ENCODE measurements at places on chromosomes 2 and 18. TPM values are rescaled to one million over a fixed set of nuclear protein-coding genes. Genes with fewer than 3 reads are reported as not detected.

DNA sequence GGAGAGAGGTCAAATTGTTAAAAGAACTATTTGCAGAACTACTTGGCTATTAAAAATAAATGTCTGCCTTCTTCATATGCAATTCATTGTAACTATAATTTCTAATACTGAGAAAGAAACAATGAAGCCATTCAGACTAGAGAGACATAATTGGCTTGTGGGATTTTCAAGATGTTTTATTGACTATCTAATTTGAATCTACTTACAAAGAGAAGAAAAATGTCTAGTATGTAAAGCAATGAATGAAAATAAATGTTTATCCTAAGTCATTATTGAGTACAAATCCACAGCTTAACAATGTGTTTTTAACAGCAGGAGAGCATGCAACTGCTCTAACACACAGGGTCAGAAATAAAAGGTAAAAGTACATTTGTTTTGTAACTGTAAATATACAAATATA lies 19.2 kb downstream of the RMP24 start:
- no peak for DNase-seq

Gene PPIL3
- 19.8 TPM for total RNA-seq

DNA sequence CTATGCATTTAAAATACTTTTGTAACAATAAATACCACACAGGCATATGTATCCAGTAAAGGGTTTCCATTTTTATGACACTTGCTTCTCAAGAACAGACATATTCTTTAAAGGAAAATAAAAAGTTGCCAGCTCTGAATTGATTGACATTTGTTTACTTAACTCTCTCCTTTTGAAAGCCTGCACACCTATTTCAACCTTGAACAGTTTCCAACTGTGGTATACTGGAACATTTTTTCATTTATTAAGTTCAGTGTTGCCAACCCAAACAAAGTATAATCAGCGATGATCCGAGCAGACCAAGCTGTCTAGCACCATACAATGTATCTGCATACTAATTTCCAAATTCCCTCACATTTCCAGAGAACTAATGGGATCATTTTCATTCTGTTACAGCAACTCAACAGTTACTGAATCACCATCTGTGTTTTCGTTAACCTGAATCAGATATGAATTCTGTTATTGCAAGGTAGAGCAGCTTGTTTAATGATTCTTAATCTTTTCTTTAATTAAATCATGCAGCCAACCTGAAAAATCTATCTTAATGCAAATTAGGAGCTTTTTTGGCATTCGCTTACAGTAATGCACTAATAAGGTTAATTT lies 725.5 kb upstream of the ZEB2 start:
- DNase-seq = no peak

Gene MYO7B
- total RNA-seq = 2.1 TPM

- DNase-seq = no peak
These were observed 69.4 kb downstream of the TET3 start for GRCh38 chr2:74053959-74054715.

Gene C2orf92
- total RNA-seq = 5.9 TPM

DNA sequence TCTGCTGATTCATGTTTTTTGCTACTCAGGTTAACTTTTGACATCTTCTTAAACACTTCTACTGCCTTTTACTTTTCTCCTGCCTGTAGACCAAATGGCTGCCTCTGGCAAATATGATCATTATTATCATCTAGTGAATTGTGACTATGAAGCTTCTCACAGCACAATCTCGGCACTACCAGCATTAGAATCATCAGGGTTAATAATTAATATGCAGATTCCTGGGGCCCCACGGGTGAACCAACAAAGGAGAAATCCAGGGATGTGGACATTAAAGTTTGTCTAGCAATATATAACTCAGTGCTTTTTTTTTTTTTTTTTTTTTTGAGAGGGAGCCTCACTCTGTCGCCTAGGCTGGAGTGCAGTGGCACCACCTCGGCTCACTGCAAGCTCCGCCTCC lies 136.1 kb downstream of the SPOPL start:
- no peak for DNase-seq

DNA sequence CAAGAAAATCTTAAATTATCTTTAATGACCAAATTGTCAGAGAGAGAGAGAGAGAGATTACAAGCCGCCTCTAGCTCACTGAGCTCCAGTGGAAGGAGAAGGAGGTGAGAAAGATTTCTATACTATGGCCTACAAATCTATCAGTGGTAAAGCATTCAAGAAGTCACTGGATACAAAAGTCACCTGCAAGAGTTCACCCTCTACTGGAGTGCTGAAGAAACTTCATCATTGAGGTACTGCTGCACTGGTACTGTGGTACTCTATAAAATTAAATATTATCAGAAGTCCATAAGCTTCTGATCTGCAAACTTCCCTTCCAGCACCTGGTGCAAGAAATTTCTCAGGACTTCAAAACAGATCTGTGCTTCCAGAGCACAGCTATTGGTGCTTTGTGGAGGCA lies 48.3 kb upstream of the AGPS start:
- no peak for DNase-seq
